A172 (cell line): ENCODE measurements at places on chromosomes 3 and 15.

GRCh38 chr3:111156517-111156916, 84.9 kb downstream of the NECTIN3 start:
- no peak for DNase-seq

DNA sequence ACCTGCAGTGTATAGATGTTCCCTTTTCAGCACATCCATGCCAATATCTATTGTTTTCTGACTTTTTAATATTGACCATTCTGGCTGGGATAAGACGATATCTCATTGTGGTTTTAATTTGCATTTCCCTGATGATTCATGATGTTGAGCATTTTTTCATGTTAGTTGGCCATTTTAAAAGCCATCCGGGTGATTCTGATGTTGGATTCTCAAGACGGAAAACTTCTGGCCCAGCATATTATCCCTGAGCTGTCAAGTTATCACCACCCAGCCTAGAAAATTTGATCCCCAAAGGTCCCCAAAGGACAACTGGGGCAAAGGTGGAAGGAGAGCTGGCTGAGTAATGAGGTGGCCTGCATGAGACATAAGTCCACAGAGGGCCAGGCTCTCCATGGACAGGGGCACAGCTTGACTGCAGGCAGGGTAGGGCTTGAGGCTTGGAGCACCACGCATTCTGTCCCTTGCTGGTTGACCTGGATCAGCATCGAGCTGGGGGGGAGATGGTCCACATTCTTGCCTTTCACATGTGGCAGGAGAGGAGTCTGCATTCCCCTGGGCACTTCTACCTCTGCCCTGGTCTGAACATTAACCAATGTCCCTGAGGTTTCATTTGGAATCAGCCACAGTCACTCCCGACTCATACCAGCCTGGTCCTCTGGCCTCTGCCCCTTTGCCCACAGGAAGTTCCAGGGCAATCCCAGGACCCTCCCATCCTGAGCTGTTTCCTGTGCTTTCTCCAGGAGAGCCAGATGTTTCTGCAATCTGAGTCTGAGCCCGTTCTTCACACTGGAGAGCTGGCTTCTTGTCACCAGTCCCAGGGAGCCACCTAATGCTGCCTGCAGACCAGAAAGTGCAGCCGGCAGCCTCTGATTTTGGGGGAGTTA, 69.2 kb downstream of the ISG20 start:
- peak; percentile 10 for DNase-seq

- no peak for DNase-seq
These were observed 31.6 kb upstream of the CLASP2 start for GRCh38 chr3:33749546-33750210.

DNA sequence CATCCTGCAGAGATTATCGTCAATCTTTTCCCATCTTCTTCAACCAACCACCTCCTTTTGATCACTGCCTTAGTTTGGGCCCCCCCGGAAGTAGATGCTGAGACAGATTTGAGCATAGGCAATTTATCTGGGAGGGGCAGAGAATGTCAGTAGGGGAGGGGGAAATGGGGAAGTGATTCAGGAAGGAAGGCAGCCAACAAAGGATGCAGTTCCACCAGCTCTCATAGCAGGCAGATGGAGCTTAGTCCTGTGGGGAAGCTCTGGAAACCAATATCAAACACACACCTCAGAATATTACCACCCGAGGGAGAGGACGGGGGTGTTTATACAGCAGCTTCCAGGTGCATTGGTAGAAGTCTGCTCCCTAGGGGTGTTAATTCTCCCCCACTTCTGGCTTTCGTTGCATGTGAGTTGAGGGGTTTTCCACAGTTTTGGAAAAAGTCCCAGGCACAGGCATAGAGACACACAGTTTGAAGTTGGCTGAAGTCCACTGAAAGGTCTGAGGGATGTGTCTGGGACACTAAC, 91.5 kb upstream of the TNFAIP8L3 start:
- no peak for DNase-seq

- DNase-seq = peak; percentile 81
These were observed 483.9 kb downstream of the RBMS3 start for GRCh38 chr3:29764603-29765254.

DNA sequence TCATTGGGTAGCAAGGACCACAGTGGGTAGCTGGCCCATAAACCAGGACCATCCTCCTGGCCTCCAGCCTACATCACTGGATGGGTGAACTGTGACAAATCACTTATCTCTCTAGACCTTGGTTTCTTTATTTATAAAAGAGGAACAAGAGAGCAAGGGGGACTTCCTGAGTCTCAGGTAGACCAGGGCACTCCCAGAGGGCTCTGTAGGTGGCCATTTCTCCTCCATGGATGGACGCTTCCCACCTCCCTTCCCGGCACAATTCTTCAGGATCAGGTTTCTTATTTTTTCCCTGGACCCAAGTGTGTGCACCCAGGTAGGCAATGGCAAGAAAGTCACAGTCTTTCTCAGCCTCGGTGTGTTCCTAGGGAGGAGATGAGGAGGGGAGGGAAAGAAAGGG, 41.4 kb upstream of the SPATA12 start:
- no peak for DNase-seq

GRCh38 chr3:98874602-98875249, 26.8 kb downstream of the DCBLD2 start:
- DNase-seq = peak; percentile 53

GRCh38 chr3:65878831-65879230, 159.9 kb downstream of the MAGI1 start:
- DNase-seq = no peak

- DNase-seq = peak; percentile 71
These were observed 60.6 kb upstream of the GOLGA8B start for GRCh38 chr15:34644061-34644460.
